WTC11 (cell line): ENCODE measurements at places on chromosomes 4 and X. TPM values are rescaled to one million over a fixed set of nuclear protein-coding genes. Genes with fewer than 3 reads are reported as not detected.

GRCh38 chr4:27270435-27270834 lies 409.8 kb downstream of the STIM2 start:
- H3K27me3 ChIP-seq, result no peaks in the 10 kb centered on the region
- H3K4me3 ChIP-seq, result no peak overlapping the region
- DNase-seq, result no peak
- H3K36me3 ChIP-seq, result no peaks in the 10 kb centered on the region
- peaks cover 23% of the 10 kb centered on the region for H3K4me1 ChIP-seq

- no peak overlapping the region for H3K4me3 ChIP-seq
- H3K27me3 ChIP-seq, result no peaks in the 10 kb centered on the region
- DNase-seq, result no peak
- H3K4me1 ChIP-seq, result peaks cover 21% of the 10 kb centered on the region
Observed at GRCh38 chrX:110394651-110395050, 36.0 kb downstream of the RTL9 start.

DNA sequence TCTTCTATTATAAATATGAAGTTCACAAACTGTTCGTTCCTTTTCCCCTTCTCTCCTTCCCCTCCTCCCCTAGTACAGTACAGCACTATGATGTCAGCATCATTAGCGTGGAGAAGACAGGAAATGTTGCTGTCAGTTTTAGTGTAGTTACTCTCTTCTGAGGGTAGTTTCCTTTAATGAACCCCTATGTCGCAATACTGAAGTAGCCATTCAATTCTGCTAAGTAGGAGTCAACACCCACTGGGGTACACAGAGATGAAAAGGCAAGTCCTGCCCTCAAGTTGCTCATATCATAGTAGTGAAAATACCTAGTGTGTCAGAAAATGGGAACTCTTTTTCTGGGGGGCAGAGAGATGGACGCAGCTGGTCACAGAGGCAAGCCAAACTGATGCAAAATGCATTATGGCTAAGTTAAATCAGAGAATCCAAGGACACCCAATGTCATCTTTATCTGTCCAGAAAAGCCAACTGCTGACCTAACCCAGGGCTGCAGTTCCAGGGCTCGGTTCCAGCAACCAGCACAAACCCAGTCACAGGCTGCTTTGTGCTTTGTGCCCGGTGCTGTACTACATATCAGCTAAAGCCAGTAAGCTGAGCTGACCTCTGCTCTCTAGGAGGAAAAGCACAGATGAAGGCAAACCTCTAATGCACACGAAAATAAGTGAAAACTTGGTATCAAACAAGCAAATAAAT lies 31.5 kb downstream of the GRIA3 start:
- no peaks in the 10 kb centered on the region for H3K36me3 ChIP-seq
- H3K4me1 ChIP-seq, result peaks cover 15% of the 10 kb centered on the region
- H3K4me3 ChIP-seq, result no peak overlapping the region
- H3K27ac ChIP-seq, result no peak overlapping the region

DNA sequence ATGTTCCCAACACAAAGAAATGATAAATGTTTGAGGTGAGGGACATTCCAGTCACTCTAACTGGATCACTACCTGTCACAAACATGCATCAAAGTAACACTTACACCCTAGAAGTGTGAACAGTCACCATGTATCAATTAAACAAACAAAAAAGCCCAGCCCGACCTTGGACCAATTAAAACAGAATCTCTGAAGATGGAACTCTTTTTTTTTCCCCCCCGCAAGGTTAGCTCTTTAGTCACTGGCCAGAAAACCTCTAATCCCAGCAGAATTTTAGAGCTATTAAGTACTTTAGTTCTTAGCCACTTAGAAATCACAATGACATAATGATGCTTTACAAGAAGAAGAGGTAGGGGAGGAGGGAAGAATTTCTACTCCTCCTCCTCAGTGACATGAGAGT lies 154.5 kb downstream of the PALLD start:
- H3K27ac ChIP-seq, result no peak overlapping the region
- H3K27me3 ChIP-seq, result no peaks in the 10 kb centered on the region
- no peaks in the 10 kb centered on the region for H3K36me3 ChIP-seq
- DNase-seq, result no peak
- peaks cover 58% of the 10 kb centered on the region for H3K4me1 ChIP-seq
- H3K4me3 ChIP-seq, result no peak overlapping the region

GRCh38 chr4:63986253-63986652 lies 423.0 kb downstream of the TECRL start:
- peaks cover 26% of the 10 kb centered on the region for H3K4me1 ChIP-seq
- H3K27ac ChIP-seq, result no peak overlapping the region
- H3K27me3 ChIP-seq, result no peaks in the 10 kb centered on the region; the same call in none of the 2 replicates

DNA sequence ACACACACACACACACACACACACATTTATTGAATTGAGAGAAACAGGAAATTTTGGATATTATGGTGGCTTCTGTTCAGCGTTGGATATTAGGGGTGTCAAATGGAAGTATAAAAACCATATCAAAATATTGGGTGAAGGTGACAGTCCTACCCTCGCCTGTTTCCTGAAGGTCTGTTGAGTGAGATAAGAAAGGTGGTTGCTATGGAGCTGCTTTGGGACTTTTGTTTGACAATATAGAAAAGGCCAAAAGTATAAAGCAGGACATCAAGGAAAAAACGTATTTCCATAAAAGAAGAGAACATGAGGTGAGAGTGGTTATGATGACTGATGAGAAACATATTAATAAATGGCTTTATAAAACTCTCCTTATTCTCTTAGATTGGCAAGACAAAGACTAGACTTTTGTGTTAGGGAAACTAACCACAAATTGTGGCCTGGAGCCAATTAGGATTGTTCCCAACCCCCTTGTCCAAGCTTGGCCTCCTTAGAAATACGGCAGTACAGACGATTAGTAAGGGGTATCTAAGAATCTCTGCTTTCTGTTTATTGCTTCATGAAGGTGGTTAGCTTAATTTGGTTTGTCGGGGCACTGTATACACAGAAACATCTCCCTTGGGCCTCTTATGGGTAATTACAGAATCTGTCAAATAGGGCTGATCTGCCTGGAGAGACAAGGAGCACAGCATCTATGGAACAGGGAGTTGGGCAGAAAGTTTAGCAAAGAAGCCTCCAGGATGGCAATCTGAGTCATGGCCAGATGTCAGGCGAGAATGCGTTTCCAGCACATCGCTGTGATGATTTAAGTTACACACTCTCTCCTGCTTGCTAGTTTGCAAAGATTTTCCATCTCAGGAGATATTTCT lies 198.0 kb downstream of the CBR4 start:
- H3K27me3 ChIP-seq, result no peaks in the 10 kb centered on the region
- peaks cover 27% of the 10 kb centered on the region for H3K4me1 ChIP-seq
- DNase-seq, result no peak
- no peak overlapping the region for H3K27ac ChIP-seq

- H3K27ac ChIP-seq, result no peak overlapping the region
- no peaks in the 10 kb centered on the region for H3K27me3 ChIP-seq
- 0 out of 2 replicates have a peak, but pooled peaks cover 3% of the 10 kb centered on the region for H3K4me1 ChIP-seq
- no peaks in the 10 kb centered on the region; the same call in none of the 2 replicates for H3K36me3 ChIP-seq
Observed at GRCh38 chr4:87498446-87498900, 30.7 kb downstream of the SPARCL1 start.

ASMT gene
- total RNA-seq, result 0.32 to 0.87 TPM (median 0.33 TPM) in 3 replicates

RAB28 gene
- total RNA-seq, result 17.1 to 18.4 TPM (median 17.4 TPM) in 3 replicates
